Muscle of leg (tissue), 16 donors: ENCODE measurements at places on chromosomes 13 and 19. TPM values are rescaled to one million over a fixed set of nuclear protein-coding genes. Genes with fewer than 3 reads are reported as not detected.
A peak's percentile ranks its signal among the peaks of the same experiment; 100 is the strongest.

DNA sequence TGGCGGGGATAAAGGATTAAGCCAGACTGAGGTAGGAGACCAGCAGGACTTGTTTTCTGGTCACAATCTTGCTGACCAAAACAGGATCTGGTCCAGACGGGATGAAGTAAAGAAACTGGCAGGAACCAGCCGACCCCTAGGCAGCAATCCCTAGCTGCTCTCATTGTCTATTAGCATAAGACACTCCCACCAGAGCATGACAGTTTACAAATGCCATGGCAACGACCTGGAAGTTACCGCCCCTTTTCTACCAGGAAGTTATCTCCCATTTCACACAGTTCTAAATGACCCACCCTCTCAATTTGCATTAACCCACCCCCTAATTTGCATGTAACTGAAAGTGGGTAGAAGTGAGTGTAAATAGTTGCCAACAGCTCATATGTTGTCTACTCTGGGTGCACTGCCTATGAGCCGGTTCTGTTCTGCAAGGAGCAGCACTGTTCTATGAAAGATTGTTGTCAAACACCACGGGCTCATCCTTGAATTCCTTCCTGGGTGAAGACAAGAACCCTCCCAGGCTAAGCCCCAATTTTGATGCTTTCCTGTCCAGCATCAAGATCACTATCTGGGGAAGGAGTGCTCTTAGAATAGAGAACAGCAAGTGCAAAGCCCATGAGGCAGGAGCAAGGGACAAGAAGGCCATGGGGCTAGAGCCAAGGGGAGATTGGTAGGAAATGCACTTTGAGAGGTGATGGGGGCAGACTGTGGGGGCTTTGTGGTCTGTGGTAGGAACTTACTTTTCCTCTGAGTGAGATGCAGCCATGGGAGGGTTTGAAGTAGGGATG, 13.9 kb upstream of the FBXO27 start:
- no peaks in the 10 kb centered on the region for H3K4me1 ChIP-seq
- no peak overlapping the region for H3K27ac ChIP-seq
- H3K27me3 ChIP-seq, result no peaks in the 10 kb centered on the region
- no peak overlapping the region for H3K4me3 ChIP-seq
- H3K36me3 ChIP-seq, result no peaks in the 10 kb centered on the region

LILRB4 gene
- 0.71 TPM for total RNA-seq

DNA sequence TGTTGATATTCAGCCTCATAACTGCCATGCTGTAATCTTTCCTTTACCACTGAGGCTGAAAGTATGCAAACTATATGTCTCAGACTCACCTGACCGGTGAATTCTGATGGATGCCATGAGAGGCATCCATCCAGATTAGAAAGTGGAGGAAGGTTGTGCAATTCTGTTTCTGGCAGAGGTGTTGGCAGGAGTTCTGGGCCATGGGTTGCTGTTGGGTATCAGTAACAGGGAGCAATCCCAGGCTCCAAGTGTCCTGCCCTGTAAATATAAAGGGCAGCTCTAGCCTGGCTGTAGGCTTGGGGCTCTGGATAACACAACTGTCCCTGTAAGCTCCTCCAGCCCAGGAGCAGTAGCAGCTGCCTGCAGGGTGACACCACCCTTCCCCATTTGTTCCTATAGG, 77.4 kb upstream of the ABCC4 start:
- no peak for DNase-seq
- no peaks in the 10 kb centered on the region for H3K36me3 ChIP-seq
- H3K4me3 ChIP-seq, result no peak overlapping the region
- no peak overlapping the region for H3K27ac ChIP-seq

DNA sequence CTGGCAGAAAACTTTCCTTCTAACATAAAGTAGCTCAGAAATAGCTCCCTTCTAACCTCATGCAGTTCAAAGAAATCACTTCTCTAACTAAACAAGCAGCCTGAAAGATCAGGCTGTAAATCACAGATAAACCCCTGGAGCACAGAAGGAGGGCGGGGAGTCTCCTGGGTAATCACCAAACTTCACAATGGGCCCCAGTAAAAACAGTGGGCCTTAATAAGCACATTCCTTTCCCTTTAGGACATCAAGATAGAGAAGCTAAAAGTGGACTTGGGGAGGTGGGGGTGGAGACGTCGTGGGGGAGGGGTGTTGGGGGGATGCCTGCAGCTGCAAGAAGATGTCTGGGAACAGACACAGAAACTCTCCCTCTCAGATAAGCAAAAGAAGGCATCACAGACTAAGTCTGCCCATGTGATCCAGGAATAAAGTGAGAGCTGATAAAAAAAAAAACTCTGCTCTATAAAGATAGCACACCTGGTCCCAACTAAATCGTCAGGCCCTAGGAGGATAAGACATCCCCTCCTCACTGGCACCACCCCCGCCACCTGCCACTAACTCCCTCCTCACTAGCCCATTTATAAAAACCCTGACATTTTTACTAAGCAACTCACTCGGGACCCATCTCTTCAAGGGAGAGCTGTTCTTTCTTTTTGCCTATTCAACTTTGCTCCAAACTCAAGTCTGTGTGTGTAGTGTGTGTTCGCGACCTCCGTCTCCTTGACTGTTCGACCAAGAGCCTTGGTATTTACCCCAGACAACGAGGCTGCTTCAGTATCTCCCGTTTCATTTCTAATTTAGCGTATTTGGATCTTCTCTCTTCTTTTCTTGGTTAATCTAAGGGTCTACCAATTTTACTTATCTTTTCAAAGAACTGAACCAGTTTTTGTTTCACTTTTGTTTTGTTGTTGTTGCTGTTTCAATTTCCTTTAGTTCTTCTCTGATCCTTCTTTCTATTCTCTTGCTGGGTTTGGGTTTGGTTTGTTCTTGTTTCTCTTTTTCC, 31.7 kb downstream of the DNAJC15 start:
- H3K36me3 ChIP-seq, result no peaks in the 10 kb centered on the region
- no peaks in the 10 kb centered on the region for H3K27me3 ChIP-seq
- peak; percentile 53 for DNase-seq
- peak overlapping the region; percentile 71 for H3K27ac ChIP-seq

DNA sequence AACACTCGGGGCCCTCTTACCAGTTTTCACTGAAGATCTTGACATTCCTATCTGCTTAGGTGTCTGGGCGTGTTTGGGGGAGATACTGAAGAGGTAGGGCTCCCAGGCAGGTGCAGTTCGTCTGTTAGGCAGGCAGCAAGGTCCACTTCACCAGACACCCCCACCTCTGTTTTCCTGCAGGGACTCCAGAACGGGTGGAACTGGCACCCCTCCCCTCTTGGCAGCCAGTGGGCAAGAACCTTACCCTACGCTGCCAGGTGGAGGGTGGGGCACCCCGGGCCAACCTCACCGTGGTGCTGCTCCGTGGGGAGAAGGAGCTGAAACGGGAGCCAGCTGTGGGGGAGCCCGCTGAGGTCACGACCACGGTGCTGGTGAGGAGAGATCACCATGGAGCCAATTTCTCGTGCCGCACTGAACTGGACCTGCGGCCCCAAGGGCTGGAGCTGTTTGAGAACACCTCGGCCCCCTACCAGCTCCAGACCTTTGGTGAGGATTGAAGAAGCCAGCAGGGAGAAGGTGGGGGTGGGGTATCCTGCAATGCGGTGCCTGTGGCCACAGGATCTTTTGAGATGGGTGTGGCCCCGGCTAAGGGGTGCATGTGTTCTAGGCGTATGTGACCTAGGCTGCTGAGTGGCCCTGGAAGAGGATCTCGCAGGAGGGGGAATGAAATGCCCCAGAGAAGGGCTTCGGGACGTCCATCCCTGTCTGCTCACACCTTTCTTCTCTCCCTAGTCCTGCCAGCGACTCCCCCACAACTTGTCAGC, 3.3 kb upstream of the ICAM4 start:
- peaks cover 18% of the 10 kb centered on the region for H3K4me1 ChIP-seq
- H3K36me3 ChIP-seq, result no peaks in the 10 kb centered on the region
- no peak overlapping the region for H3K4me3 ChIP-seq
- peaks cover 29% of the 10 kb centered on the region for H3K27me3 ChIP-seq

NEK5 gene
- total RNA-seq, result 0.44 TPM

- no peak overlapping the region for H3K27ac ChIP-seq
- H3K4me3 ChIP-seq, result no peak overlapping the region
- no peaks in the 10 kb centered on the region for H3K27me3 ChIP-seq
Measured at GRCh38 chr13:98873377-98874028, 104.4 kb downstream of the DOCK9 start.

GRCh38 chr13:33639158-33639557, 178.8 kb upstream of the RFC3 start:
- H3K36me3 ChIP-seq, result no peaks in the 10 kb centered on the region
- H3K4me3 ChIP-seq, result no peak overlapping the region

GRCh38 chr13:74707291-74707690, 573.1 kb upstream of the KLF12 start:
- H3K4me3 ChIP-seq, result no peak overlapping the region
- peak; percentile 79 for DNase-seq
- no peaks in the 10 kb centered on the region for H3K27me3 ChIP-seq
- H3K36me3 ChIP-seq, result no peaks in the 10 kb centered on the region
- peaks cover 8% of the 10 kb centered on the region for H3K4me1 ChIP-seq

GRCh38 chr13:97753942-97754670, 199.4 kb upstream of the IPO5 start:
- no peak overlapping the region for H3K4me3 ChIP-seq
- no peak overlapping the region for H3K27ac ChIP-seq
- no peaks in the 10 kb centered on the region for H3K27me3 ChIP-seq

DNA sequence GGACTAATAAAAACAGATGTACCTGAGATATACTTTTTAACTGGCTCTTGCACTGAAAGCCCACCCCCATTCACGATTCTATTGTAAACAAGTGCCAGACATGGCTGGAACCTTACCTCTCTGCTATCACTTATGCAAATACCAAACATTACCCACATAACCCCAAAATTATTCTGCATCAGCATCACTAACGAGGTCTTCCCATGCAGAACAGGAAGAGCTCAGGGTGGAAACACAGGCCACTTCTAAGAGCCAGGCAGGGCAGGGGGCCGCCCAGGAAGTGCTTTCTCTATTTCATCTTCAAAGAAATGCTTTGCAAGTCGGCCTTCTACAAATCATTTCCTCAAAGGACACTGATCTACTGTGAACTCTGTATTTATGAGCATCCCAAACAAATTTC, 7.3 kb downstream of the IRS2 start:
- peaks cover 16% of the 10 kb centered on the region for H3K36me3 ChIP-seq
- no peak overlapping the region for H3K27ac ChIP-seq
- peaks cover 11% of the 10 kb centered on the region for H3K4me1 ChIP-seq
- no peak for DNase-seq
- H3K27me3 ChIP-seq, result peaks cover 2% of the 10 kb centered on the region

GRCh38 chr19:47765523-47766358, 12.8 kb upstream of the SELENOW start:
- no peak overlapping the region for H3K27ac ChIP-seq
- DNase-seq, result peak; percentile 60
- peaks cover 9% of the 10 kb centered on the region for H3K4me1 ChIP-seq
- no peaks in the 10 kb centered on the region for H3K27me3 ChIP-seq
- no peaks in the 10 kb centered on the region for H3K36me3 ChIP-seq

DNA sequence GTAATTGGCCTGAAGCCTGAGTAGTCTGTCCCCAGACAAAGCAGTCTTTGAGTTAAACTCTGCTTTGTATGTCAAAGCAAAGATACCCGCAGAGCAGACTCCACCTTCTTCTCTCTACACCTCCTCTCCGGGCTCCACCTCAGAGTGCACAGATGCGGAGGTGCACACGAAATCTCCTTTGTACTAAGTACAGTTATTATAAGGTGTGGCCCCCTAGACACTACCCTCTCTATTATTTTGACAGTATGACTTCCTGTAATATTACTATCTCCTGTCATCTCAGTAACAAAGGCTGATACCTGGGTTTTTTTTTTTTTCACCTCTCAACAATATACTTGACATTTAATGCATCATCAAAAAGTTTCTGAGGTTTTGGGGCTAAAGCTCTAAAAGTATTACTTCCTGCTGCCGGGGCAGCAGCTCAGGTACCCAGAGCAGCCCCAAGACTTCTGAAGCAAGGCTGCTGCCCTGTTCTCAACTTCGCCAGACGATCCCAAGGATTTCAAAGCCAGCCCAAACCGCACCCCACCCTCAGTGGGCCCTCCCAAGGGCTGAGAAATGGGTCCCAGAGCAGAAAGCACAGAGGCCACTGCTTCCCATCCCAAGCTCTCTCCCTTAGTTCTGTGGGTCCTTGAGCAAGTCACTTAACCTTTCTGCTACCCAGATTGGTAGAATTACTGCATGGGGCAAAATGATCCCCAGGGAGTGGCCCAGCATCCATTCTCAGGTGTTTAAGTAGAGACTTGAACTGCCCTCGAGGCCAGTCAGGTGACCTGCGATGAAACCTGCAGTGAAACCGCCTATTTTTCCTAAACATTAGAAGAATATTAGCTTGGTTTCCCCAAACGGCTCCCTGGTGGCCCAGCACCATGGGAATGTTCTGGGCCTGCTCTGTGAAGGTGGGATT, 180.6 kb downstream of the FOXO1 start:
- no peak overlapping the region for H3K4me3 ChIP-seq
- H3K27ac ChIP-seq, result no peak overlapping the region
- peaks cover 17% of the 10 kb centered on the region for H3K4me1 ChIP-seq
- DNase-seq, result no peak

DNA sequence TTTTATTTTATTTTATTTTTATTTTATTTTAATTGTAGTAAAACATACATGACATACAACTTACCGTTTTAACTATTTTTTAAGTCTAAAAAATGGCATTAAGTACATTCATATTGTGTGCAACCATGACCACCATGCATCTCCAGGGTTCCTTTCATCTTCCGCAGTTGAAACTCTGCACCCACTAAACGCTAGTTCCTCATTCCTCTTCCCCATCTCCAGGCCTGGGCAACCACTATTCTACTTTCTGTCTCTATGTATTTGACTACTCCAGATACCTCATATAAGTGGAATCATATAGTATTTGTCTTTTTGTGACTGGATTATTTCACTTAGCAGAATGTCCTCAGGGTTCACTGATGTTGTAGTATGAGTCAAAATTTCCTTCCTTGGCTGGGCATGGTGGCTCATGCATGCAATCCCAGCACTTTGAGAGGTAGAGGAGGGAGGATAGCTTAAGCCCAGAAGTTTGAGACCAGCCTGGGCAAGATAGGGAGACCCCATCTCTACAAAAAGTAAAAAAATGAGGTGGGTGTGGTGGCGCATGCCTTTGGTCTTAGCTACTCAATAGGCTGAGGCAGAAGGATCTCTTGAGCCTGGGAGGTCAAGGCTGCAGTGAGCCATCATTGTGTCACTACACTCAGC, 55.7 kb upstream of the ZNF507 start:
- no peak for DNase-seq
- peaks cover 5% of the 10 kb centered on the region for H3K4me1 ChIP-seq
- H3K27ac ChIP-seq, result no peak overlapping the region
- H3K4me3 ChIP-seq, result no peak overlapping the region
- no peaks in the 10 kb centered on the region for H3K27me3 ChIP-seq

C1QTNF9B gene
- 2.9 TPM for total RNA-seq

DNA sequence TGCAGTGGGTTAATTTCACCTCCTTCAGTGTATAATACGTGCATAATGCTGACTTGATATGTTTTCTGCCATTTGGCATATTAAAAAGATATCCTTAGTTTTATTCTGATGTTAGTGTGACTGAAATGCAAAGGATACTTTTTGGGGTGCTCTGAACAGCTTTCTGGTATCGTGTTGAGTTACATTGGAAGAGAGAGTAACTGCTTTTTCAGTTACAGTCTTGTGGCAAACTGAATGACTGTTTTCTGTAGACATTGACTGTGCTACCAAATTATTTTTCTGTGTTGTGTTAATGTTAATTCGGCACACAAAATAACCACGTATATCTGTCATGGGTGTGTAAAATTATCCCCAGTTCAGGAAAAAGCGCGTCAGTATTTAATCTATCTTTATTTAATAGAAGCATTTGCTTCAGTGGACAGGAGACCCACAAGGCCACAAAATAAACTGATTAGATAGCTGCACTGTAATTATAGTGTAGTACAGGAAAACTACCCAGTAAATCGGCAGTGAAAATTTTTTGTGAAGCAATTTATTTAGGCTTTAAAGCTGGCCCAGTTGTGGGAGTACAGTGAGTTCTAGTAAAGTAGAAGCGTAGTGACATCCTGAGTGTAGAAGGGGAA, 2.5 kb downstream of the URI1 start:
- H3K4me3 ChIP-seq, result no peak overlapping the region
- peaks cover 2% of the 10 kb centered on the region for H3K4me1 ChIP-seq
- no peaks in the 10 kb centered on the region for H3K36me3 ChIP-seq
